ENCODE measurements at places on chromosomes 1 and 21. TPM values are rescaled to one million over a fixed set of nuclear protein-coding genes. Genes with fewer than 3 reads are reported as not detected.

DNA sequence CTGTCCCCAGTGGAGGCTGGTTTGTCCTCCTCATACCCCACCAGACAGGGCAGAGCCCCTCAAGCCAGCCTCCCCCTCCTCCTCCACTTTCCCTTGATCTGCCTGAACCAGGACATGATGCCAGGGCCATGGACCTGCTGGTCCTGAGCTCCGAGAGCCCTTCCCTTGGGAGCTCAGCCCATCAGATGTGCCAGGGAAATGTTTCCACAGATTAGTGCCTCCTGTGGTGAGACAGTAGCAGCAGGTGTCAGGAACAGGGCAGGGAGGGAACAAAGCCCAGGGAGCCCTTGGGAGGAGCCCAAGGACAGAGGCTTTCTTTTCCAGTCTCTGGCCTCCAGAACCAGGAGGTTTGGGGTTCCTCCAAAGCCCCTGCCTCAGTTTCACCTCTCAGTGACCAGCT lies 14.6 kb upstream of the SLC41A1 start:
- no peak for DNase-seq

GRCh38 chr1:234722904-234723720 lies 113.1 kb upstream of the IRF2BP2 start:
- DNase-seq: peak; percentile 90

DNA sequence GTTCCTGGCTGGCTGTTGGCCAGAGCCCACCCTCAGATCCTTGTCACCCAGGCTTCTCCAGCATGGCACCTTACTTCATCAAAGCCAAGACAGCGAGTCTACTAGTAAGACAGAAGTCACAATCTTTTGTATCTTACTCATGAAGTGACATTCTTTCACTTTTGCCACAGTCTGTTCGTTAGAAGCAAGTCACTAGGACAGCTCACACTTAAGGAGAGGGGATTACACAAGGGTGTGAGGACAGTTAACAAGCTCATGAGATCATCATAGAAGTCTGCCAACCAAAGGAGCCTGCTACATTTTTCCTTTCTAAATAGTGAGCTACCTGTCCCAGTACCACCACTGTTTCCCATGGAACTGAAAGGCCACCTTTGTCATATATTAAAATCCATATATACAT lies 61.5 kb downstream of the PACC1 start:
- DNase-seq: no peak

DNA sequence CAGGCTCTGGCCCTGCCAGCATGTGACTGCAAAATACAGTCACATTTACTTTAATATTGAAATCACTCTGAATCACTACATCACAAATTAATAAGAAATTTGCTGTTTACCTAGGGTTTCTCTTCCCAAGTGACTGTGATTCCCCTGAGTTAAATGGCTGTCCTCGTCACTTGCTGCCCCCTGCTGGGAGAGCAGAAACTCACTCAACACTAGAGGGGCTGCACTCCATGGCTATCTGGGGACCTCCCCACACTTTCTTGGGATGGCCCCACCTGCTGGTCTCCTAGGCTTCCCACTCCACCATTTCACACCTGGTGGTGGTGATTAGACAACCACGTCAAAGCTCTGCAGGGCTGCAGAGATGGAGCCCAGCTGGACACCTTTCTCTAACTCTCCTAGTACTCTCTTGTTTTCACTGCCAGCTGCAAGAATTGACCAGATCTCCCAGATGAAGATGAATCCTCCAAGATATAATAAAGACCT lies 63.4 kb downstream of the CD2 start:
- peak; percentile 39 for DNase-seq

GRCh38 chr1:151455231-151455630 lies 4.1 kb downstream of the POGZ start:
- no peak for DNase-seq

GRCh38 chr1:17640393-17640792 lies 100.9 kb downstream of the ARHGEF10L start:
- DNase-seq: no peak

DNA sequence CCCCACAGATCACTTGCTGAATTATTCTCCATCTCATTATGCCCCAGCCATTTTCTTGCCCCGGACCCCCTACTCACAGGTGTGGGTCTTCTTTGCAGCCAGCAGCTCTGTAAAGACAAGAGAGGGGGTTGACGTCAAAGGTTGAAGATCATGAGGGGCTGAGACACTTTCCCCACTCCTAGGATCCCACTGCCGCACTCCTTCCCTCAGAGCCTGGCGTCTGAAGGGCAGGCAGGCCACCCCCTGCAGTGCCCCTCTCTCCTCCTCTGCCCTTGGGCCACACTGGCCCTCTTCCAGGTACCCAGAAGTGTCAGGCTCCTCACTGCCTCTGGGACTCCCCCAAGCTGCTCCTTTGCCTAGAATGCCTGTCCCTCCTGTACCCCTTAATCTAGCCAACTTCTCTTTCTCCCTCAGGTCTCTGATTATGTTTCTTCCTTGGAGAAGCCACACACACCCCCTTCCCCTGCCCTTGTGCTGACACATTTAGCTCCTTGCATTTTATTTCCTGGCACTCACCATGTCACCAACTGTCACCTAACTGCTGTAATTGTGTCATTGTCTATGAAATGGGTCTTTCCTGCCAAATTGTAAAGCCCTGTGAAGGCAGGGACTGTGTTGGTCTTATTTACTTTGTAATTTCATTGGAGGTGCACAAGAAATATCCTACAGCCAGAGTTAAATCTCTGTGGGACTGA lies 2.1 kb downstream of the RORC start:
- DNase-seq: no peak

DNA sequence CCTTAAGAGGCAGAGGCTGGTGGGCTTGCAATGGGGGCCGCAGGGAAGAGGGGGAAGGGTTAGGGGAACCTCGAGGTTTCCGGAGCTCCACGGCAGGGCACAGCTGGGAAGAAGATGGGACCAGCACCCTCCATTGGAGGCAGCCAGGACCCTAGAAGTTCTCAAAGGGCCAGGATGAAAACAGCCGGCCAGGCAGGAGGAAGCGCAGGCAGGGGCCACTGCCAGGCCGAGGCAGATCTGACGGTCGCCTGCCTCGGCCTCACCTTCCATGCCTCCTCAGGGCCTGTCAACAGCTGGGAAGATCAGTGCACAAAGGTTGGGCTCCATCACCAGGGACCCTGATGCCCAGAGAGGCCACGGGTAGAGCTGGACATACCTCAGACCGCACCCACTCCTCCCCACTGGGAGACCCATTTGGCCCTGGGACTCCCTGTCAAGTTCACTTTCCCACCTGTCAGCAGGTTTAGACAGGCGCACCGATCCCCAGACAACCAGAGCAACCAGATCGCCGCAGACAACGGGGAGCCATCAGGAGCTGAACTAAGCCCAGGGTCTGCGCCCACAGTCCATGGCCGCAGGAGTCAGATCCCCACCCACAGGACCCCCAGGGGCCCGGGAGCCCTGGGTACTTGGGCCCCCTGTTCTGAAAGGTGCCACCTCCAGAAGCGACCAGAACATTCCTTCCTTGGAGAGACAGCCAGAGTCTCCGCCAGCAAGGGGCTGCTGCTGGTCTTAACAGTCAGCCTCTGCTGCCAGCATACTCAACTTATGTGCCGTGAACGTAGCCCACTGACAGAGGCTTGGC lies 2.2 kb downstream of the SLC19A1 start:
- no peak for DNase-seq

- DNase-seq: no peak
These were observed 5.3 kb upstream of the TMEM52 start for GRCh38 chr1:1924386-1924785.

GRCh38 chr1:86798608-86799291 lies 94.4 kb downstream of the SH3GLB1 start:
- DNase-seq: no peak

DNA sequence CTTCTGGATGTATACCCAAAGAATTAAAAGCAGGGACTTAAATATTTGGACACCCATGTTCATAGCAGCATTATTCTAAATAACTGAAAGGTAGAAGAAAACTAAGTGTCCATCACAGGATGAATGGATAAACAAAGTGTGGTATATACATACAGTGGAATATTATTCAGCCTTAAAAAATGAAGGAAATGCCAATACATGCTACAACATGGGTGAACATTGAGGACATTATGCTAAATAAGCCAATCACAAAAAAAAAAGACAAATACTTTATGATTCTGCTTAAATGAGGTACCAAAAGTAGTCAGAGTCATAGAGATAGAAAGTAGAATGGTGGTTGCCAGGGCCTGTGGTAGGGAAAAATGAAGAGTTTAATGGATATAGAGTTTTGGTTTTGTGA lies 14.1 kb downstream of the EEIG2 start:
- DNase-seq: no peak

DNA sequence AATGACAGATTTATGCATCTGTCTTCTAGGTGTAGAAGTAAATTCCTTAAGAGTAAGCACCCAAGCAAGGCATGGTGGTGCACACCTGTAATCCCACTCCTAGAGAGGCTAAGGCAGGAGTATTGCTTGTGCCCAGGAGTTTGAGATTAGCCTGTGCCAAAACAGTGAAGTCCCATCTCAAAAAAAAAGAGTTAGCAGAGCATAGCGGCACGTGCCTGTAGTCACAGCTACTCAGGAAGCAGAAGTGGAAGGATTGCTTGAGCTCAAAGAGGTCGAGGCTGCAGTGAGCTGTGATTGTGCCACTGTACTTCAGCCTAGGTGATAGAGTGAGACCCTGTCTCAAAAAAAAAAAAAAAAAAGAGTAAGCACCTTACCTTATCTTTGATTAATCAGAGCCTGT lies 15.1 kb upstream of the TIPRL start:
- DNase-seq: no peak

GRCh38 chr1:82785268-82785790 lies 984.6 kb downstream of the ADGRL2 start:
- DNase-seq: peak; percentile 39

GRCh38 chr1:8551613-8552489 lies 233.9 kb downstream of the SLC45A1 start:
- DNase-seq: no peak

DNA sequence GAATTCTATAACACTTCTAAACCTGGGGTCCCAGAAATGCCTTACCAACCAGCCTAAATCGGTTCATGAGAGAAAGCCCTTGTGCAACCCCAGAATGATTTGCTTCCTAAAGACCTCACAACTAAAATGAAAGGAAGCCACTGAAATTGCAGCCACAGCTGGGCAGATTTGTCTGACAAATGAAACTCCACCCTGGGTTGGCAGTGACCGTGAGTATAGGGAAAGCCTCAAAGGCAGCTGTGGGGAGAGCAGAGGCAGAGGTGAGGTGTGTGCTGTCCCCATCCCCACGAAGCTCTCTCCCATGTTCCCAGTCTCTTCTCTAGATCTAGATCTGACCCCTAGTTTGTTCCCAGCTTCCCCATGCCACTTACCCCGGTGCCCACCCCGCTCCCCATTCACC lies 23.1 kb downstream of the RHBDL2 start:
- DNase-seq: no peak

DNA sequence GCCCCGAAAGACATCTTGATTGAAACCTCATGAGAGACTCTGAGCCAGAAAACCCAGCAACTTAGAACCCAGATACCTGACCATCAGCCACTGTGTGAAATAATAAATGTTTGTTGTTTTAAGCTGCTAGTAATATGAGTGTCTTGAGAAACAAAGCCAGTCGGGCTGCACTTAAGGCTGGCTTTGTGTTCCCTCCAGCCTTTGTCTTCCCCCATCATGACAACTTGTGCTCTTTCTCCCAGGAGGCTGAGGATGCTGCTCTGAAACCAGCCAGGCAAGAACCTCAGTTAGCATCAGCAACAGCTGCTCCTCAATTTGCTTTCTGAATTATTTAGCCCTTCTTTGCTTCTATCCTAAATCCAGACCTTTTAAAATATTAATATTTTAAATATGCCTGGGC lies 78.2 kb downstream of the SLC16A1 start:
- peak; percentile 25 for DNase-seq

DNA sequence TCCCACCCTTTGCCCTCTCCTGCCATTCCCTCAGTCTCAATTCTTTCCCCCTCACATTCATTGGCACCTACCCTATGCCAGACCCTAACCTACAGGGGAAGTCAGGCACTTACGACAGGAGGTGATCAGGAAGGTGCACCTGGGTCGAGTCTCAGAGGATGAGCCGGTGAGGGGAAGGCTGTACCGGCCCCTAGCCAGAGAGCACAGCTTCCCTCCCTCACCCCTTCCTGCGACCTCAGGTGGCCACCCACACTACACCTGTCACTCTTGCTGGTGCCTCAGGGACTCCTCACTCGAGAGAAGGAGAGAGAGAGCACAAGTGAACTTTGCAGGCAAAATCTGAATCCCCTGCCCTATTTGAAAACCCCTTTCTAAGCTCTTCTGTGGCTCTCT lies 1.7 kb upstream of the MYOM3 start:
- no peak for DNase-seq

DNA sequence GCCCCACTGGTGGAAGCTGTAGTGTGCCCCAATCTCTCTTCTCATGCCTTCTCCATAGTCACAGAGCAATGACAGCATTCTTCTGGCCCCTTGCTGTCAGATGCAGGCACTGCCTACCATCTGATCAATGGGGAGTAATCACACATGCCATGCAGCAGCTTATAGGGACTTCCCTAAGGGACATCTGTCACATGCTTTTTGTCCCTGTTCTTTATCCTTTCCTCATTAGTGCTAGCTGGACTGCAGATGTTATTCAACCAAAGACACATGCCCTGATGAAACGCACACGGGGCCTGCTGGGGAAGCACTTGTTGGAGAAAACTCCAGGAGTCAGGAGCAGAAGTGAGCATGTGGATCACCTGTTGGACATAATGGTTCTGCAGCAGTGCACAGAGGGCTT lies 108.7 kb downstream of the KCNJ15 start:
- DNase-seq: no peak

- no peak for DNase-seq
These were observed 139.5 kb downstream of the ZZZ3 start for GRCh38 chr1:77542813-77543420.

- no peak for DNase-seq
These were observed 904 bp upstream of the FHL3 start for GRCh38 chr1:38006008-38006828.

Gene FAM110D
- total RNA-seq: 6.0 TPM

Gene ZNF648
- not detected for total RNA-seq

Gene COL11A1
- not detected for total RNA-seq

Gene NR1I3
- not detected for total RNA-seq

Gene CHODL
- total RNA-seq: under 0.01 TPM

Gene FCRLA
- total RNA-seq: not detected

Gene TCHH
- total RNA-seq: 0.20 TPM

Measured in lung microvascular endothelial cell (primary cell).